Occipital lobe (tissue), 3 donors: ENCODE measurements at places on chromosomes 11 and 22.

DNA sequence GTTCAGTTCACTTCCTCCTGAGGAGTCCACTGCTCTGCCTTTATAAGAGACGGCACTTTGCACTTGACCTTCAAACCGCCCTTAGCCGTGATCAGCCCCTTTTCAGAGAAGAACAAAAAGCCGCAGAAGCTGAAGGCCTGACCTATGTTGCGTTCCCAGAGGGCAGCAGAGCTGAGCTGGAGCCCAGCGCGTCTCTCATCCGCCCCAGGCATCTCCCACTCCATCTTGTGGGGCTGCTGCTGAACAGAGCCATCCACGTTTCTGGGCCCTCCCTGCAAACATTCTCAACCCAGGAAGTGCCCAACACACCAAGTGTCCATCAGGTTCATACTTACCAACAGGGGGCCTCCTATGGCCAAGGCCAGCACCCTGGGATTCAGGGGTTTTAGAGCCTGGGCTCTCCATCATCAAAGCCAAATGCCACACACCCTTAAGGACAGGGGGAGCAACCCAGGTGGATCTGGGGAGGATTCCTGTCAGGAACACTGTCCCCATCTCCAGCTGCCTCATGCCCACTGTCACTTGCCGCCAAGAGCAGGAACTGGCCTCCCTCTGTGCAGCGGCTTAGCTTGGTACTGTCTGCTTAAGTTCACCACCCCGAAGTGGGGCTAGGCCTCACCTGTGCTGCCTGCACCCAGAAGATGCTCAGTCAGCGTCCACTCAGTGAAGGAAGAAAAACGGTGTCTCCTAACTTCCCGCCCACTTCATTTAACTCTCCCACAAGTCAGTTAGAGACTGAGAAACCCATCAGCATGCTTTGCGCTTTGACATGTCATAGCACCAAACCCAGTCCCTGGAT lies 16.0 kb upstream of the EFCAB6 start:
- DNase-seq, result no peak

DNA sequence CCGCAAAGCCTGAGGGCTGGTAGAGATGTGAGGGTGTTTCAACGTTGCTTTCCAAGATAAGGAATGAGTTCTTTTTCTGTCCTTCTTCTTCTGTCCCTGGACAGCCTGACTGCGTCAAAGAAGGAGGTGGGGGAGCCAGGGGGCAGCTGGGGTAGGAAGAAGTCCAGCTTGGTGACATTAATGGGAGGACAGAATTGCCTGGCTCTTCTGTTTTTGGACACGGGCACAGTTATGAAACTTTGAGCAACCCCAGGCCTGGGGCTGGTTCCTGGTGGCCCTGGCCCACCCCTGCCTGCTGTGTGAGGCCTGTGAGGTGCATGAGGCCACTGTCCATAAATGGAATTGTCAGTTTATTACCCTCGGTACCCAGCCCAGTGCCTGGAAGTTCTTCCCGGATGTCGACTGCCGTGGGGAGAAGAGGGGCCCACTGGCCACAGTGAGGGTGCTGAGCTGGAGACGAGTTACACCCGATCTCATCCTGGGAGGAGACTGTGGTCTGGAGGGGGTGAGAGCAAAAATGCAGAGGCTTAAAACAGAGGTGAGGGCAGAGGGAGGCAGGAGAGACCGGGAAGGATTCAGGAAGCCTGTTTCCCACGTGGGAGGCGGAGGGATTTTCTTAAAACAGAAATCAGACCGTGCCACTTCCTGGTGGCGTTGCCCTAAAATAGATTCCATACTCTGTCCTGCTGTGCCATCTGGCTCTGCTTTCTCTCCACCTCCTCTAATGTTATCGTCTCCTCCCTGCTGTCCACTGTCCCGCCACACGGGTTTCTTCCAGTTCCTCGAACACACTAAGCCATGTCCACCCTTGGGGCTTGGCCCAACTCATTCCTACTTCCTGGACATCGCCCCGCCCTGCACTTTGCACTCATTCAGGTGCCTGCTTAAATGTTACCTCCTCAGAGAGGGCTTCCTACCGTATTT lies 59.7 kb upstream of the RASD2 start:
- no peak for DNase-seq

GRCh38 chr22:50032941-50033601 lies 20.5 kb upstream of the IL17REL start:
- DNase-seq, result no peak

GRCh38 chr11:26741036-26741435 lies 19.2 kb upstream of the SLC5A12 start:
- DNase-seq, result no peak

DNA sequence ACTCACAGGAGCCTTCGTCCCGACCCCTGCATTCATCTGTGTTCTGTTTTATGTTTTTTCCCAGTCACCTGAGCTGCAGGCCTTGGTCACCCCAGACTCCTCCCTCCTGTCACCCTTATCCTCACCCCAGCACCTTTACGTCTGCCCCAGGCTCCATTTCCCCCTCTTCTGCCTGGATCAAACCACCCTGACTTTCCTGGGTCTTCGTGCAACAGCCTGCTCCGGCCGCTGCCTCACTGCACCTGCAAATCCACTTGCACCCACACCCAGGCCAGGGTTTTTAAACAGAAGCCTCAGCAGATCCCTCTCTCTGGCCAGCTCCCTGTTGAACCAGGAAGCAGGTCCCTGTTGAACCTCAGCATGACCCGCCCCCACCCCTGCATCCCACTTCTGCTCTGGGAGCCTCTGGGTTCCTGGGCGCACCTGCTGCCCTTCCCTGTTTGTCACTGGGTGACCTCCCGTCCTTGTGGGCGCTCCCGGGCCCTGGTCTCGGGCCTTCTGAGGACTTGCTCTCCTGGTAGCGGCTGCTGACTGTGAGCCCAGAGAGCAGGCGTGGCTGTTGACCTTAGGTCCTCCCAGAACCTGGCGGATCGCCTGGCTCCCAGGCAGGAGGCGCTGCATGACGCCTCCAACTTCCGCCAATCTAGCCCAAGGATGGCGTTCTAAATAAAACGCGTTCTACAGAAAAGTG lies 12.8 kb downstream of the MAPK8IP2 start:
- DNase-seq, result no peak

GRCh38 chr11:69452206-69452987 lies 29.1 kb upstream of the LINC01488 start:
- DNase-seq, result no peak

DNA sequence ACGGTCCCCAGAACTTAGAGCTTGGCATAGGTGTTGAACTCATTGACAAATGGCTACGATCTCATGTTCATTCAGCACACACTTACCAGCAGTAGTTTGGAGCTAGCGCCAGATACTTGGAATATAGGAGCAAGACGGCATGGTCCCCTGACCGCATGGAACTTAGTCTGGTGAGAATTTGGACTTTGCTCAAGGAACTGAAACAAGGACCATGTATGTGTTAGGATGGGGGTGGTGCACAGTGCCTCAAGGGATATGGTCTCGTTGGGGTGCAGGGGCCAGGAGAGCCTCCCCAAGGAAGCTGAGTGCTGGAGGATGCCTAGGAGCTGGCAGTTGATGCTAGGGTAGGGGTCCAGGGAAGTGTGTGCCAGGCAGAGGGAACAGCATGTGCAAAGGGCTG lies 119.2 kb downstream of the KIAA1671 start:
- no peak for DNase-seq

GRCh38 chr11:71496421-71496820 lies 30.6 kb upstream of the KRTAP5-7 start:
- DNase-seq, result no peak

DNA sequence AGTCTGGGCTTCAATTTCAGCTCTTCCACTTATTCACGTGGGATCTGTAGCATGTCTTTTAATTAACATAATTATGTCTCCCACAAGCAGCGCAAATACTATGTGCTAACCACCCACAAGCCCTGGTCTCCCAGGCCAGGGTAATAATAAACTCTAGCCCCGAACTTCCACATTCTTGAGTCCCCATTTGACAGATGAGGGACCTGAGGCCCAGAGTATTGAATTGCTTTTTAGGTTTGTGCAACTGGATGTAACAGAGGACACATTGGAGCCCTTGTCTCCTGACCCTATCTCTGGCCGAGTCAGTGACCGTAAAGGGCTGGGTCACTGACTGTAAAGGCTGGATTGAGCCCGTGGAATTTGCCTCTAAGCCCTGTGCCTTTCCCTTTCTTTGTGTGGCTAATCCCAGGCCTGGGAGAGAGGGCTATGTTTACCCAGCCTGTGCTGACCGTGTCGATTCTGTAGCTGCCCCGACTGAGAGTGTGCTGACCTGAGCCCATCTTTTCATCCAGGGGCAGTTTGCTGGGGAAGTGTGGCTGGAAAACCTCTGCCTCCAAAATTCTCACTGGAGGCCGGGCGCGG lies 3.9 kb downstream of the CRYBB2 start:
- no peak for DNase-seq

DNA sequence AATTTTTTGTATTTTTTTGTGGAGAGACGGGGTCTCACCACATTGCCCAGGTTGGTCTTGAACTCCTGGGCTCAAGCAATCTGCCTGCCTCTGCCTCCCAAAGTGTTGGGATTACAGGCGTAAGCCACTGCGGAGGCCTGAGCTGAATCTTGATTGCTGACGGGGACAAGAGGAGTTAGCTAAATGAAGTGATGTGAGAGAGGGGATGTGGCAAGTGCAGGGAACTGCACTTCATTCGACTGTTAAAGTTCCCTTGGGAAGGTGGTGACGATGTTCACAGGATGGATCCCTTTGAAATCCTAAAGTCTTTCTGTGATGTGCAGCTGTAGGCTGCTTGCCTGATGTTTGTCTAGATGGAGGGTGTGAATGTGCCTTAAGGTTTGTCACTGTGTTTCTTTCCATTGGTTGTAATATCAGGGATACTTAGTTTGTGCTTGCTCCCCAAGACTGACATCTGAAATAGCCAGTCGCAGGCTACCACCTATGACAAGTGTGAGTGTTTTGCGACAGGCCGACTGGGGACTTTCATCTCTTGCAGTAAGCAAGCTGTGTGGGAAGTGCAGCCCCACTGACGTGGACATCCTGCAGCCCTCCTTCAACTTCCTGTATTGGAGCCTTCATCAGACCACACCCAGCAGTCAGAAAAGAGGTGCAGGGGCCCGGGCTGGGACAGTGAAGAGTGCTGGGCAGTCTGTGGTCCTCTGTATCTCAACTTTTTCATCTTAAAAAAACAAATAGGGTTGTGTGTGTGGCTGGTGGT lies 19.6 kb upstream of the CCDC134 start:
- DNase-seq, result peak; percentile 6

GRCh38 chr11:12961615-12962014 lies 47.5 kb upstream of the RASSF10 start:
- DNase-seq, result no peak

GRCh38 chr11:74641289-74641688 lies 48.9 kb downstream of the POLD3 start:
- no peak for DNase-seq

GRCh38 chr11:35111161-35112055 lies 27.6 kb upstream of the CD44 start:
- no peak for DNase-seq

DNA sequence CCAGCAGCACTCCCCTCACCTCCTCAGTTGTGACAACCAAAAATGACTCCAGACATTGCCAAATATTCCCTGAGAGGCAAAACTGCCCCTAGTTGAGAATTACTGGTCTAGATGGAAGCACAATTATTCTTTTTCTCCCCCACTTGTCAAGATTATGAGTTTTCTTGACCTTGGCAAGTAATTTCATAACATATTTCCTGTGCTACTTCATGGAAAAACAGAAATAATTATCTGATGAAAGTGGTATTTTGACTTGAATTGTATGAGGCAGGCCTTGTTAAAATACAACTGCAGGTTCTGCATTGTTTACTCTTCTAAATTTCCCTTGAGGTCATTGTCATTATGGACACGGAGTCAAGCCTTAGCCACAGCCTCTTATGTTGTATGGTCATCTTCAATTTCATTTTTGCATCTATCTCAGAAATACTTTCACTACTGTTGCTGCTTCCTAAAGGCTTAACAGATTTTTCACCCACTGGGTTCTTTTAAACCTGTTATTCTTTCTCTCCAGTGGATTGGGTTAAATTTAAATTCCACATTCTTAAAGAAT lies 32.2 kb upstream of the LDLRAD3 start:
- no peak for DNase-seq

GRCh38 chr22:49247194-49247924 lies 580.3 kb downstream of the BRD1 start:
- no peak for DNase-seq
